ENCODE measurements at places on chromosomes 2 and 18.

DNA sequence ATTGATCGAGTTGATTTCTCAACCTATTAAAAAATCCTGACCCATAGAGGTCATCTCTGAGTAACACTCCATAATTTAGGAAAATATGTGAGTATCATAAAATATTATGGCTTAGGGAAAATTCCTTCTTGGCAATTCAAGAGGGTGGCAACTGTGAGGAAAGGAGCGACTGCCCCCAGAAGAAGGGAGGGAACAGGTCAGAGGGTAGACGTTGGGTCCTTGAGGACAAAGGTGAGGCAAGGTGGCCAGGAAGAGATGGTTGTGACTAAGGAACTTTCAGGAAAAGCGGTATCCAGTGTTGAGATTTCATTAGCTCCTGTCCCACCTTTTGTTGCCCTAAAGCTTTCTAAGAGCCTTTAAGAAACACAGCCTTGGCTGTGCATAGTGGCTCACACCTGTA, 10.5 kb upstream of the AGAP1 start:
- DNase-seq, result no peak

GRCh38 chr2:61328707-61329251, 142.1 kb downstream of the USP34 start:
- DNase-seq, result no peak

- DNase-seq, result peak; percentile 18
Observed at GRCh38 chr18:23340661-23341060, 112.4 kb upstream of the RIOK3 start.

- no peak for DNase-seq
Observed at GRCh38 chr2:237572742-237573101, 6.3 kb downstream of the PRLH start.

DNA sequence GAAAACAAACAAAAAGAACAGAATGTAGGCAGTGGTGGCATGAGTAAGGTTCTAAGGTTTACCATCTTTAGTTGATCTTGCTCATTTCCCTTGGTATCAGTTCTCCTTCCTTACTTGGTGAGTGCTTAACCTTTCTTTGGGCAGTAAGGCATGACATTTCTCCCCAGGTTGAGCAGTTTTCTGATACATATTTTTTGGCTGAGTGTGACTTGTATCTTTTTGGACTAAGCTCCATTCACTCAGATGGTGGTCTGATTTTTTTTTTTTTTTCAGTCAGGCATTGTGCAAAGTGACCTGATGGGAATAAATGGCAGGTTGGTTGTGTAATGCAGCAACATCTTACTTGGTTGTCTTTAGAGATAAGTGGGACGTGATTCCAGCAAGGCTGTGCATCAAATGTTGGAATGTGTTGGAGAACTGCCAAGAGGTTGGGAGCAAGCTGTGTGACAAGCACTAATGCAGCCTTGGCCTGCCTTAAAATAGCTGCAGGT, 15.1 kb downstream of the SPTBN1 start:
- DNase-seq, result peak; percentile 93

GRCh38 chr2:112074506-112074905, 19.4 kb downstream of the TMEM87B start:
- no peak for DNase-seq

- DNase-seq, result no peak
Observed at GRCh38 chr2:236964291-236964690, 121.4 kb upstream of the COPS8 start.

DNA sequence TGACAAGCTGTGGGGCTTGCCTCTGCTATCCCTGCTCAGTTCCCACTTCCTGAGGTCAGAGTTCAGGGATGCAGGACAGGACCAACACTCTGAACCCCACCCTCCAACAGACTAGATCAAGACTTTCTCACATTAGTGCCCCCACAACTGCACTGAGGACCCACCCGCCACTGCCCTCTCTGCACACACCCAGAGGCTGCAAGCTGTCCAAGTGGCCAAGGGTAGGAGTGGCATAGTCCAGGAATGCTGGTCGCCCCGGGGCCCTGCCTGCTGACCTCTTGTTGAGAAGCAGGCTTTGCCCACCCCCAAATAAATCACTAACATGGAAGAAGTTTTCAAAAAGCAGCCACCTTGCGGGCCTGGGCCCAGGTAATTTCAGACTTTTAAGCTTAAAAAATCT, 5.5 kb upstream of the KIF1A start:
- DNase-seq, result no peak

DNA sequence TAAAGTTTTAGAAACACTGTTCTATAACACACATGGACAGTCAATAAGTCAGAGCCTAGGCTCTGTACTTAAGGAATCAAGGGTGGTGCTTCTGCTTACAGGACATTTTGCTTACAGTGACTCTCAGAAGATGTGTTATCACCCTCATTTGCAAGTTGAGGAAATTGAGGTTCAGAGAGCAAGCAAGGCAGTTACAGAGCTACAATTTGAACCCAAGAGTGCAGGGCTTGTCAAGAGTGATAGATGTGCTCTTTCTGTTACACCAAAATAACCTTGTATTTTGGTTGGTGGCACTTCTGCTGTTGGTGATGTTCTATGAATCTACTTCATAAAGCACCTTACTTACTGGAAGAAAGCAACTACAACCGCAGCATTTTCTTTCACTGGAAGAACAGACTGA, 170.2 kb downstream of the THADA start:
- no peak for DNase-seq

DNA sequence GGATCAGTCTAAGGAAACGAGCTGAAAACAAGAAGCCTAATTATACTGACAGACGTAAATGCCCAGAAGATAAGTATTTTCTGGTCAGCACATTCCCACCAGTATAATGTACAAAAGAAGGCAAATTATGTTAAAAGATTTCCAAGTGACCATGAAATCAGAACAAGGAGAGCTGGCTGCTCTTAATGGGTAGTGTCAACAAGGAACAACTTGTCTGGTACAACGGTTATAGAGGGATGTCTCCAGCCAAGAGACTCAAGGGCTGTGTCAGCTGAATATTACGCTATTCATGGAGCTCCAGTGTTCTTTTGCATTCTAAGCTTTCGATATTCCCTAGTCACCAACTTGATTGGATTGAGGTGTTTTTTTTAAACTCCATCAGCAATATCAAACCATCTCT, 8.6 kb upstream of the L3MBTL4 start:
- DNase-seq, result no peak

GRCh38 chr2:74876081-74876886, 42.4 kb downstream of the HK2 start:
- peak; percentile 51 for DNase-seq

- peak; percentile 58 for DNase-seq
Observed at GRCh38 chr2:224983712-224984554, 58.3 kb downstream of the DOCK10 start.

DNA sequence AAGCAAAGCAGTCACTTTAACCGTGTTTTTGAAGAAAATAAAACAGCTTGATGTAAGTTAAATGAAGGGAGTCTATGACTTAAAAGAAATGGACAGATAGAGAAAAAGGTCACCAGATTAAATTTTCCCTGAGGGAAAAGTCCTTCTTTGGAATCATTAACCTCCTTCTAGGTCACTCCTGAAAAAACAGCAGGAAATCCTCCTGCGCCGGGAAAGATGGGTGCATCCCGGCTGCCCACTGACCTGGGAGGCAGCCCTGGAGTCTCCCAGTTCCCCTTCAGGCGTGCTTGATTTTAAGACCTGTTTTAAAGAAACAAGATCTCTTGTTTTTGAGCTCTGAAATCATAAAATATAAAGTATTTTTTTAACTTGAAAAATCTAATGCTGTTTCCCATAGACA, 18.4 kb upstream of the ZNF521 start:
- no peak for DNase-seq

GRCh38 chr18:79542876-79543750, 136.5 kb upstream of the CTDP1 start:
- DNase-seq, result no peak

- no peak for DNase-seq
Observed at GRCh38 chr2:46202987-46203386, 94.2 kb upstream of the EPAS1 start.

DNA sequence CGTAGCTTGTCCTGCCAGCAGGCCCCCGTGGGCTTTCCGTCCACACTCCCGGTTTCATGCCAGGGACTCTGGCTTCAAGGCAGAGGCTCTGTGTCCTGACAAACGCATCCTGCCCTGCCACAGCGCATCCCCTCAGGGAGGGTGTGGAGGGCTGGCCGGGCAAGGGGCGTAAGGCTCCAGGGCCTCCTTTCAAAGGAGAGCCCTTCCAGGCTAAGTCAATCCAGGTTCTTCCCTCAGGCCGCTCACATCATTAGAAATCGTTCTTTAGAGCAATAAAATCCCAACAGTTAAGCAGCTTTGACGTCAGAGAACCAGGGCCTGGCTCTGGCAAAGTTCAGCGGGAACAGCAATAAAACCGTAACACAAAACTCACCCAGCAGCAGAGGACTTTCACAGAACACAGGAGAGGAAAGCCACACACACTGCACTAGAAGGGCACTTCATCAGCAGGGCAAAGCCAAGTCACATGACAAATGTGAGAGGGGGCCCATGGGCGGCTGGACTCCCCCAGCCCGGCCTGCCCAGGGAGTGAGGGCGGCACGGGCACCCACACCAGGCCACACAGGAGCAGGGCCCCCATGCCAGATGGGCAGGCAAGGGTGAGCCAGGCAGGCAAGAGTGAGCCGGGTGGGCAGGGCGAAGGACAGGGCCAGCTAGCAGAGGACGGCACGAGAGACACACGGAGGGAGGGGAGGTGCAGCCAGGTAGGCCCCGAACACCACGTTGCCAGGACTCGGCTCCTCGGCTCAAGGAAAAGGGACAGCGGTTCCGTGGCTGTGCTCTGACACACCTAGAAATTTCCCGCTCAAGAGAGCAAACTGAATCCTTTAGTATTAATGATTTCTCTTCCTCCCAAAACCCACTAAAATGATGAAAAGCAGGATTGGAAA, 52.0 kb downstream of the HDAC4 start:
- no peak for DNase-seq

DNA sequence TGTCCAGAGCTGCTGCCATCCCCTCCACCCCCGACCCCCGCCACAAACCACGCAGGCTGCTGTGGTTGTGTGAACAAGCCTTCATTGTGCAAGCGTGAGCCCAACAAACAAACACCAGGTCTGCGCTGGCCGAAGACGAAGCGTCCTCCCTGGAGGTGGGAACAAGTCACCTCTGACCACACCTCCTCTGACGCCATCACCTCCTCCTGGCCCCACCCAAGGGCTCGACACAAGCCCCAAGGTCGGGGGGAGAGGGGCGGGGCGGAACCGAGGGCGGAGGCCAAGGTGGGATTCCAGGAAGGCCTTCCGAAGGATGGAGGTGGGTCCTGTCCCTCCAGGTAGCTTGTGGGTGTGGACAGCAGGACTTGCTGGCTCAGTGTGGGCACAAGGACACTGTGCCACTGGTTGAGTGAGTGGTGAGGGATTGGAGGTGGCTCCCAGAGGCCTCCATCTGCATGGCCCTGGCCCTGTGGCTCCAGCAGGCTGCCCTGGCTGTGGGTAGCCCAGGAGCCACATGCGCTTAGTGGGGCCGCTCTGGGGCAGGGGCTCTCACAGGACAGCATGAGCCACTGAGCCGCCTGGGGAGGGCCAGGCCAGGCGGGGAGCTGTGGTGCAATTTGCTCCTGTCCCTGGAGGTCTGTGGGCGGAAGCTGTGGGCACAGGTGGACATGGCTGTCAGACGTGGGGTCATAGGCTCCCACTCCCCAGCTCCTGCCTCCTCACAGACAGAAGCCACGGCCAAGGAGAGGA, 7.4 kb upstream of the GPR17 start:
- DNase-seq, result no peak

GRCh38 chr2:118632921-118633320, 214.5 kb downstream of the EN1 start:
- no peak for DNase-seq

DNA sequence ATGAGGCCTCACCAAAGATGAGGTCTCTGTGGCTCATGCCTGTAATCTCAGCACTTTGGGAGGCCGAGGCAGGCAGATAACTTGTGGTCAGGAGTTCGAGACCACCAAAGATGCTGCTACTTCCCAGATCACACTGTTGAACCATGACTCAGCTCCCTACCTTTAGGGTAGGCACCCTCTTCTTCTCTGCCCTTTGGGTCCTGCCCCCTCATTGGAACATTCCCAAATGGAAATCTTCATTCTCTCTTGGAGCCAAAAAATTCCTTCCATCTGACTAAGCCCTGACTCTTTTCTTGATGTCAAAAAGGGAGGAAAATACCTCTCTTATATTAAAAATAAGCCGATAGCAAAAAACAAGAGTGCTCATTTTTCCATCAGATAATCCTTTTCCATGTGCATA, 183.5 kb downstream of the PAX3 start:
- no peak for DNase-seq

GRCh38 chr18:57915248-57915647, 112.1 kb upstream of the ATP8B1 start:
- peak; percentile 32 for DNase-seq

- DNase-seq, result peak; percentile 68
Observed at GRCh38 chr18:62249478-62250097, 62.5 kb downstream of the RELCH start.

- DNase-seq, result no peak
Observed at GRCh38 chr2:149731079-149731478, 143.5 kb upstream of the MMADHC start.

Measured in fibroblast of skin of back (primary cell).